Astrocyte of the hippocampus (primary cell): ENCODE measurements at places on chromosomes 7 and 10.
A peak's percentile ranks its signal among the peaks of the same experiment; 100 is the strongest.

DNA sequence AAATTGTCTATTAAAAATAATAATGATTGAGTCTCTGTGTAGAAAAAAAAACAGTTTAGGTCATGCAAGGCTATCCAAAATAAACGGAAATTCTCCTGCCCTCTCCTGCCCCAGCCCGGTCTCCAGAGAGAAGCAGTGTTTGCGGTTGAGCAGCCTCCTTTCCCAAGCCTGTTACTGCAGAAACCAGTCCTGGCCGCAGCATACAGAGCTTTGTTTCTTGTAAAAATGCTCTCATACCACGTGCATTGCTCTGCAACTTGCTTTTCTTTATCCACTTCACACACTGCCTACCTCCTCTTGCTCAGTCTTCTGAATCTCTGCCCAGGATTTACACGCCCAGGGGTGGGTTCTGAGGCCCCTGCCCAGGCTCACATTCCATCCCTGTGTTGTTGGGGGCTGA lies 34.4 kb upstream of the CUL1 start:
- DNase-seq, result peak; percentile 83

DNA sequence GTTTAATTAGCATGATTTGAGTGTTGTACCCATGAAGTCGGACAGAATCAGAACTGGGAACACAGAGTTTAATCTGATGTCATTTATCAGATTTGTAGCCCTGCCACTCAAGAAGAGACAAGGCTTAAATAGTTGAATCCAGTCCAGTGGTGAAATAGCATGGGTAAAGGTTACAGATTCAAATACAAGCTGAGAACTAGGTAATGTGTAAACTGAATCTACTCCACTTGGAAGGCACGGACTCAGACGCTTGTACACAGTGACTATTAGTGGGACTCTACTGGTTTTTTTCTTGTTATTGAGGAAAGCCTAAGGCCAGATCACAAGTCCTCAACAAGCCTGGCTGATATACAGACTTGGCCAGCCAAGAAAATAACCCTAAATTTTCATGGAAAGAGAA lies 142.9 kb downstream of the CTTNBP2 start:
- no peak for DNase-seq

- no peak for DNase-seq
Observed at GRCh38 chr10:7164955-7165354, 245.9 kb downstream of the SFMBT2 start.

GRCh38 chr7:2019461-2019710 lies 213.4 kb downstream of the MAD1L1 start:
- DNase-seq, result no peak

DNA sequence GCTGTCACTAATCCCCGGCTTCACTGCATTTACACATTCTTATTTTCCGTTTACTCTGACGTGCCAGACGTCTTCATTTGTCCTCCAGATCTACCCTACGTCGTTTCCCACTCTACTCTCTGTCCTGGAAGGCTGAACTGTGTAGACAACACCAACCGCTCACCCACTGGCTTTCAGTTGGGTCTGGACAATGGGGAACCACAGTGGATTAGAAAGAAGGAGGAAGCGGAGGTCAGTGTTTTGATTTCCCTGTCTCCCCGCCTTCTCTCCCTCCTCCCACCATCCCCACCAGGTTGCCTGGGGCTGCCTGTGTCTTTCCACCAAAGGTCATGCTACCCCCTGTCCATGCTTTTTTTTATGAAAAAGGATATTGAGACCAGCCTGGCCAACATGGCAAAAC lies 14.0 kb upstream of the CTBP2 start:
- no peak for DNase-seq

- DNase-seq, result no peak
Observed at GRCh38 chr7:1724118-1724910, 54.2 kb downstream of the ELFN1 start.

- DNase-seq, result peak; percentile 22
Observed at GRCh38 chr7:149776289-149776688, 2.9 kb upstream of the ZNF467 start.

- no peak for DNase-seq
Observed at GRCh38 chr10:112182784-112183328, 709 bp downstream of the GPAM start.

GRCh38 chr10:125708971-125709503 lies 10.5 kb upstream of the EDRF1 start:
- no peak for DNase-seq

DNA sequence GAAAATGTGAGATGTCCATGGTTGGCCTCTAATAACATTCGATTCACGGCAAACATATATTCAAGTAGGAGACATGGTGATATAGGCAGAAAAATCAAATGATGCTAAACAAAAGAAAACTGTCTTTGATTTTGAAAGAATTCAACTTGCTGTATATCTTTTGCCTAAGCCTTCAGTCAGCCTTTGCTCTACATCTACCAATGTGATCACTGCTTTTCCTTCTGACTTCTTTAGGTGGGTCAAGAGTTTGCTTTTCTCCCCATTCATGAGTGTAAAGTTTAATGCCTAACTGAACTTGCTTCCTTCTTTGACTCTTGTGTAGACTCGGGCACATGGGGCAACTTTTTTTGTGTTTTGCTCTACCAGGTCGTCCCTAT lies 417 bp upstream of the HIF1AN start:
- DNase-seq, result no peak

DNA sequence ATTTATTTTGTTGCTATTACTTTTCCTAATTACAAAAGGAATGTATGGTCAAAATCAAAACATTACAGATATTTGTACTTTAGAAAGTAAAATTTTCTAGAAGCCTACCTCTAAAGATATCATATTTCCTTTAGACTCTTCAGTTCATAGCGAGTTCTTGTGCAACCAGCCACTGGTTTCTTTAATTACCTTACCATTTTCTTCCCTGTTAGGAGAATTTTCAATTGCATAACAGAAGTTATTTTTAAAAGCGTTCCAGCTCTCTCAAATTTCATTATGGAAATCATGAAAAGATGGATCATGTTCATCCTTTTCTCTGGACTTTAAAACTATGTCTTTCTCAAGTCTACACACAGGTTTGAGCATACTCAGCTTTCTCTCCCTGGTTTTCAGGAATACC lies 5.0 kb upstream of the TRUB1 start:
- no peak for DNase-seq

- DNase-seq, result no peak
Observed at GRCh38 chr10:103440416-103440815, 11.8 kb downstream of the CALHM2 start.
